ENCODE measurements at places on chromosomes 4 and X.

- no peak for DNase-seq
Measured at GRCh38 chr4:177737387-177737940, 295.2 kb upstream of the AGA start.

GRCh38 chr4:71553605-71554004, 214.8 kb downstream of the SLC4A4 start:
- no peak for DNase-seq

- DNase-seq = no peak
Measured at GRCh38 chr4:105624530-105624929, 72.1 kb downstream of the ARHGEF38 start.

- DNase-seq = no peak
Measured at GRCh38 chr4:5124876-5125275, 73.6 kb downstream of the STK32B start.

DNA sequence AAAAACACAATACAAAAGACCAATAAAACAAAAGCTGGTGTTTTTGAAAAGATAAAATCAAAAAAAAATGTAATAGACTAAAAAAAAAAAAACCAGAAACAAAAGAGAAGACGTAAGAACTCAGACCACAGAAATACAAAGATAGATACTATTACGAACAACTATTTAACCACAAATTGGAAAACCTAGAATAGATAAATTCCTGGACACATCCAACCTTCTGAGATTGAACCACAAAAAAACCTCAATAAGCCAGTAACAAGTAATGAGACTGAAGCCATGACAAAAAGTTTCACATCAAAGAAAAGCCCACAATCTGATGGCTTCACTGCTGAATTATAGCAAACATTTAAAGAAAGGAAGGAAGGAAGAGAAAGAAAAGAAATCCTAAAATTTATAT, 16.2 kb downstream of the RCHY1 start:
- DNase-seq = no peak

- no peak for DNase-seq
Measured at GRCh38 chrX:86013792-86014191, 33.6 kb downstream of the CHM start.

DNA sequence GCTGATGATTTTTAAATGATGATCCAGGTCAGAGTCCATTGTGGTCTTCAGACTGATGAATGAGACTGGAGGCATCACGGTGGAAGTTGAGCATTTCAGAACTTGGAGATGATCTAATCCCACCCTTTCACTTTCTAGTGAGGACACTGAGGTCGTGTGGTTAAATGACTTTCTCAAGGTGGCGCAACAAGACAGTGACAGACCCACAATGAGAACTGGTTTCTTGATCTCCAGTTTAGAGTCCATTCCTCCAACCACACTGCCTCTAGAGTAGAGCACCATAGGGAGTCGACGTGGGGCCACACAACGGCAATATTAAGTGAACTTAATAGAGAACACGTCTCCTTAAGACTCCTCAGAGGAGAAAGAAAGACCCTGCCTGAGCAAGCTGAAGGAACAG, 381.0 kb downstream of the UNC5C start:
- DNase-seq = no peak

- no peak for DNase-seq
Measured at GRCh38 chr4:7135389-7135746, 57.0 kb upstream of the SORCS2 start.

DNA sequence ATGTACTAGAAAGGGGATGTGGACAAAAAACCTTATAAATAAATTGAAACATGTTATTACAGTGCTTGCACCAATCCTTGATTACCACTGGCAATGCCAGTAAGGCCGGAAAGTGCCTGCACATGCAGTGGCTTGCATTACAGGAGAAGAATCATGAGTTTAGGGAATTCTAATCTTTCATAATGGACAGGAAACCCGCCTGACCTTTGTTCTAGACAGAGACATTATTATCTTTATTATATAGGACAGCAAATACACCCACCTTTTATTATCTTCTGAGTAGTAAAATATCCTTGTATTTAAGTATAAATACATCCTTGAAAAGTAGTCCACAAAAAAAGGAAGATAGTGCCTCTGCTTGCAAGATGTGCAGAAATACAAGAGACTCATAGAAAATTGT, 379.9 kb upstream of the LCORL start:
- no peak for DNase-seq

GRCh38 chr4:84905646-84906045, 60.8 kb downstream of the WDFY3 start:
- no peak for DNase-seq

- no peak for DNase-seq
Measured at GRCh38 chrX:133970076-133970475, 15.3 kb downstream of the GPC3 start.

DNA sequence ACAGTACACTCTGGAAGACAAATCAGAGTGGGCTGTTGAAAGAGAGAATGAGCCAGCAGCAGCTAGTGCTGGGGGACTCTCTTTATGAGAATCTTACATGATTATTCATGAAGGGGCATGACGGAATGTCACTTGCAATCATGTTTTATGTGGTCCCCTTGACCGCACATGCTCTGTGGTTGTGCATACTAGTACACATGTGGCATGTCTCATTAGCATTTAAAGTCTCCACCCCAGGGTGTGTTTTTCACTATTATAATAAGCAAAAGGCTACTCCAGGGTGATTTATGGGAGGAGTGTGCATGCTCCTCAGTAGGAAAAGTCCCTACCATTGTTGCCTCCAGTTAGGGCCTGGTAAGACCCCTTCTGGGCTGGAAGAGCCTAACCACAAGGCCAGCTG, 30.7 kb upstream of the MAGEA11 start:
- no peak for DNase-seq

- DNase-seq = no peak
Measured at GRCh38 chrX:80237072-80237471, 183.2 kb upstream of the TENT5D start.

DNA sequence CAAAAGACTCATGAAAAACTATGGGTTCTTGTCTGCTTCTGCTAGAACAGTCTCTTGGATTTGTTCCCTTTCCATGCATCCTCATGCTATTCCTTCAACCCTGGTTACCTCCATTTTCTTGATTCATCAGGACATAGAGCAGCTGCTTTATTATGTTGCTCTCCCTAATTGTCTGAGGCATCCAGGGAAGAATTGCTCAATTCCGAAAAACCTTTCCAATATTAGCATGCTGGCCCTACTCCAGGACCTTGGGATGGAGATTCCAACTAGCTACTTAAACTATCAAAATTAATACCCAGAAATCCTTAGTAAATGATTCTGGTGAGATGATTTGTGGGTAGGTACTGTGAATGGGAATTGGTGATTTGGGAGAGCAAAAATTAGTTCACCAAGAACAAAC, 56.6 kb upstream of the FAM47B start:
- no peak for DNase-seq

- DNase-seq = no peak
Measured at GRCh38 chr4:154779362-154779947, 1.6 kb upstream of the RBM46 start.

DNA sequence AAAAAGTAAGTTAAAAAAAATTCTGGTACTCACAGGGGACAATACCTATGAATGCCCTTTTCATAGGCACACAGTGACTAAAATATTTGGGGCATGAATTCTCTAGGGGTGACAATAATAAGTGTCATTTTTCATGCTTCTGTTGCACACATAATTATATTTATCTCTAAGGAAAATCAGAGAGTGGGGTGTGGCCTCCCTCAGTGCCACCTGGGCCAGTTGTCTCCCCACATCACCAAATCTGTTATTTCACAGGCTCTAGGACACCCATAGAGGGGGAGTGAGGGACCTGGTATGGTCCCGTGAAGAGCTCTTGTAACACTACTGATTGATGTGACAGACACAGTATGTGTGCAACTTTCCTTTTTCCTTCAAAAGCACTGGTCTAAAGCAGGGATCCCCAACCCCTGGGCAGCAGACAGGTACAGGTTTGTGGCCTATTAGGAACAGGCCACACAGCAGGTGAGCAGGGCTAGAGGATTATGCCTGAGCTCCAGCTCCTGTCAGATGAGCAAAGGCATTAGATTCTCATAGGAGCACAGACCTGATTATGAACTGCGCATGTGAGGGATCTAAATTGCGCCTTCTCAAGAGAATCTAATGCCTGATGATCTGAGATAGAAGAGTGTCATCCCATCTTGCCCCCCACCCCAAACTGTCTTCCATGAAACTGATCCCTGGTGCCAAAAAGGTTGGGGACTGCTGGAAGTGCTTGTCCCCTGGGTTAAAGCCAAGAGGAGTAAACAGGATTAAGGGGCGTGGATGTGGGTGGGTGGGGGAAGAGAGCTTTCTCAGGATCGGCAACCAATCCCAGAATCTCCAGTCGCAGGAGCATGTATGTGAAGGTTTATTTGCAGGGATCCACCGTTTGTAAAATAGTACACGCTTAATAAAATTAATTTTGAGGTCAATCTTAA, 856 bp downstream of the SLC9B1 start:
- DNase-seq = no peak

GRCh38 chr4:154491341-154492271, at the start of gene DCHS2:
Gene DCHS2, minus strand, starts transcription at chr4:154491799. Its CDS starts 444 bp downstream, at chr4:154491355.
- DNase-seq = no peak

DNA sequence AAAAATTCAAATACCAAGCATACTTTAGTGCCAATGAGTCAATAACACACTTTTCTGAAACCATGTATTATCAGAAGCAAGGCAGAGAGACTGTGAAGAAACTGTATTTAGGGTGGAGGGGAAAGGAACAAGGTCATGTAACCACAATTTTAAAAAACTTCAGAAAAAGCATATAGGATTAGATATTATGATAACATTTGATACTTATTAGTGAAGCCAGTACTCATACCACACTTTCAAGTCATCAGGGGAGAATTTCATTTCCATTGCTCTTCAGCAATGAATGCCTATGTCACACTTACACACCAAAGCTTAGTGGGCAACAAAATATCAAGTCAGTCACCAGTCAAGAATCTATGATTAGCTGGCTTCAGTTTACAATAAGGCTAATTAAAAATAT, 602.2 kb downstream of the IL15 start:
- no peak for DNase-seq

DNA sequence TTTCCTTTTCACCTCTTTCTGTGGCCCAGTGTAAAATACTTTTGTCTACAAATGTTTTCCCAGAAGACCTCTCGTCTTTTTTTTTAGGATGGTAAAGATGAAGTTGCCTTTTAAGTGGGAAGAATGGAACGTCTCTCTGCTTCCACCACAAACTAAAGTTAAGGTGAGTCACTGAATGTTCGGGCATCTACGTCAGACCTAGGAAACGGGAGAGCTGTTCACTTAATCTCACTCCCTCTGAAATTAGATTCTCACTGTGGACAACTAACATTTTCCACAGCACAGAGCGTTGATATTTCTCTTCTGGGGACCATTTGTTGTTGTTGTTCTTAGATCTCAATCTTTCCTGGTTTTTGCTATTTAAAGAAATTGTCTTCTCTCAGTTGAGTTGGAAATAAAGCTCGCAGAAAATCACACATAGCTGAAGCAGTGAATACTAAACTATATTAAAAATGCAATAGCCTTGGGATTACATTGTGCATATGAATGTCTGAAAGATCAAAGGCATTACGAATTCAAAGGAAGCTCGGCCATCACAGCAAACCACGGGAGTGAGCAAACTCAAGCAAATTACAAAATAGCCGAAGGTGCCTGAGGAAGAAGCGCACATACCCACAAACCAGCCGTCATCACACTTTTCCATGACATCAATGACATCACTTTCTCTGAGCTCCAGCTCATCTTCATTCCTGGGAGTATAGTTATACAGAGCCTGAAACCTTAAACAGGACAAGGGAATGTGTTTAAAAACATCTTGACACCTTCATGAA, 53.9 kb upstream of the PDLIM3 start:
- DNase-seq = no peak

DNA sequence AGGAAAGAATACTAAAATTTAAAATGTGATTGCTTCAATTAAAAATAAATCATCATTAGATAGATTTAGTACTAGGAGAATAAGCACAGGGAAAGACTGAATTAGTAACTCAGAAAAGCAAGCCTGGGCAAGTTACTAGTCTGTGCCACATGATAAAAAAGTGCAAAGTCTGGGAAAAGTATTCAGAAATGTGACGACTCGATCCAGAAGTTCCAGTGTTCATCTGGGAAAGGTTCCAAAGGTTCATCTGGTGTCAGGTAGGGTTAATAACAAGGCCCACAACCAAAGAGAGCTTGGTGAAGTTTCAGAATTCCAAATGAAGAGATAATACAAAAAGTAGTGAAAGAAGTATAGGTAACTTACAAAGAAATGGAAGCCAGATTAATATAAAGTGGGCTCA, 78.3 kb upstream of the ARSJ start:
- no peak for DNase-seq

- DNase-seq = no peak
Measured at GRCh38 chrX:80810365-80810978, 795 bp upstream of the BRWD3 start.

GRCh38 chr4:10082047-10082446, 34.6 kb downstream of the WDR1 start:
- no peak for DNase-seq

DNA sequence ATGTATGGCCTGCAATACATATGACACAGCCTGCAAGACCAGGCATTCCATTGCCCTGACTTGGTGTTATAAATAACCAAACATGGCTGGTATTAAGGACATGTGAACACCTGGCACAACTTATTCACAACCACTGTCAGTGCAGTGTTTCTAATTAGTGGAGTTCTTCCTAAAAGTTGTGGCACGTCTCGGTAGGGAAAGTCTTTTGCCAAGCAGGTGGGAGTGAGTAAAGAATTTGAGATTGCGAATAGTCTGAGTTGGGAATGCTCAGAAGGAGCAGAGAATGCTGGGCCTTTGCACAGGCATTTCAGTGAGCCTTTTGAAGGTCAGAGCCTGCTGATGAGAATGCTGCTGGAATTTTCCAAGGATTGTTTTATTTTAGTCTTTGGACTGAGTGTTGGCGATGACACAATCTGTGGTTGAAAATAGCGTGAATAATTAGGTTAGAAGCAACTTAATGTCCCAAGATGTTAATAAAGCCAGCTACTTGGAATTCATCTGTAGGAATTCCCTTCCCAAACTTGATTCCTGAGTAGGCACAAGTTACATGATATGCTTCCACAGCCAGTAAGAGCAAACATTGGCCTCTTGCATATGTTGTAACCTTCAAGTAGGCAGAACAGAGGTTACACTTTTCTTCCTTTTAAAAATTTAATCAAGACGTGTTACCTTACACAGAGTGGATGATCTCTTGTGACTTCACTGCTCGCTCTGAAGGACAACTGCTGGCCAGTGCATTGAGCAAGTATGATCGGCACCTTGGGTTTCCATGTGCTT, 83.6 kb upstream of the PGRMC2 start:
- DNase-seq = no peak

GRCh38 chrX:32687379-32687778, 524.0 kb downstream of the DMD start:
- no peak for DNase-seq

DNA sequence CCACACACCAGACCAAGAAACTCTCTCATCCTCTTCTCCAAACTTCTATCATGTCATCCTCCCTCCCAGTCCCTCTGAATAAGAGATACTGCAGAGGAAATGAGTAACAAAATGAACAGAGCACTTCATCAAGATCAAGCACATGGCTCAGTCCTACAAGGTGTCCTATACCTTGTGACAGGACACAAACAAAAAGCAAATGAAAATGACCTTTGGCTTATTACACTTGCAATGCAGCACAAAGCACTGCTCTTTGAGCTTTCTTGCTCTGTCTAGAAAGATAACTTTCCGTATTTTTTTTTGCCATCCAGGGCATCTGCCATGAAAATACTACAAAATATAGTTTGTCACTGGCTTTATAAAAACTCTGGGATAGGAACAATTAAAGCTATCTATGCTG, 402.7 kb downstream of the HNRNPD start:
- DNase-seq = no peak

All from stimulated activated CD8-positive, alpha-beta memory T cell treated with anti-CD3 and anti-CD28 coated beads, Interleukin-15, amount 100 ng/mL, for 4 hours (primary cell).